ENCODE measurements at places on chromosomes 1 and 21.

GRCh38 chr1:62382658-62382955, 54.2 kb upstream of the USP1 start:
- H3K27ac ChIP-seq, result no peak overlapping the region
- no peaks in the 10 kb centered on the region for H3K4me1 ChIP-seq
- H3K27me3 ChIP-seq, result no peaks in the 10 kb centered on the region
- no peak overlapping the region for H3K4me3 ChIP-seq
- no peaks in the 10 kb centered on the region for H3K36me3 ChIP-seq

- H3K4me3 ChIP-seq, result no peak within 1 kb of the TSS
- peaks cover 37% of the 10 kb centered on the region for H3K4me1 ChIP-seq
- H3K36me3 ChIP-seq, result no peaks in the 10 kb centered on the region
- H3K27ac ChIP-seq, result peak within 1 kb of the TSS; percentile 78
- no peaks in the 10 kb centered on the region for H3K27me3 ChIP-seq
Measured at GRCh38 chr1:46174448-46175231, at the start of gene TSPAN1. TSS of gene TSPAN1 (plus strand) at chr1:46175087. CDS start at chr1:46181108, 6,021 bp downstream.

- no peaks in the 10 kb centered on the region for H3K4me1 ChIP-seq
- no peak overlapping the region for H3K4me3 ChIP-seq
- no peak for DNase-seq
- H3K27me3 ChIP-seq, result no peaks in the 10 kb centered on the region
- H3K36me3 ChIP-seq, result no peaks in the 10 kb centered on the region
Measured at GRCh38 chr1:182990413-182991144, 32.6 kb upstream of the LAMC1 start.

- H3K27me3 ChIP-seq, result no peaks in the 10 kb centered on the region
- peaks cover 53% of the 10 kb centered on the region for H3K4me1 ChIP-seq
- no peaks in the 10 kb centered on the region for H3K36me3 ChIP-seq
- H3K4me3 ChIP-seq, result peak overlapping the region; percentile 91
- DNase-seq, result peak; percentile 84
Measured at GRCh38 chr1:207868251-207868773, 42.6 kb downstream of the CD34 start.

DNA sequence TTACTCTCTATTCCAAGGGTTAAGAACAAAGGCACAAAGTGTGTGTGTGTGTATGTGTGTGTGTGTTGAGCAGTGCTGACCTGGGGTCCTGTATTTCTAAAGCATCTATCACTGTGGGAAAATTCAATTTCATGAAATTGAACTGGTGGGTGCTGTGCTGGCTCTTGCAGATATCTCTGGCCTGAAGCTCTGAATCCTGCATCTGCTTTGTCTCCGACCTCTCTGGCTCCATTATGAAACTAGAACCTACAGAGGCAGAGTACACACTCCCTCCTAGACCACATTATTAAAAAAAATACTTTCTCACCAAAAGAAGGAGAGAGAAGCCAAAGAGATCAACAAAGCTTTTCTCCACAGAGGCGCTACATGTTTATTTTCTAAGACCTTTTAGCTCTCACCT, 88.4 kb upstream of the PDE4B start:
- no peaks in the 10 kb centered on the region for H3K36me3 ChIP-seq
- no peak overlapping the region for H3K27ac ChIP-seq
- no peak for DNase-seq
- H3K4me3 ChIP-seq, result no peak overlapping the region

DNA sequence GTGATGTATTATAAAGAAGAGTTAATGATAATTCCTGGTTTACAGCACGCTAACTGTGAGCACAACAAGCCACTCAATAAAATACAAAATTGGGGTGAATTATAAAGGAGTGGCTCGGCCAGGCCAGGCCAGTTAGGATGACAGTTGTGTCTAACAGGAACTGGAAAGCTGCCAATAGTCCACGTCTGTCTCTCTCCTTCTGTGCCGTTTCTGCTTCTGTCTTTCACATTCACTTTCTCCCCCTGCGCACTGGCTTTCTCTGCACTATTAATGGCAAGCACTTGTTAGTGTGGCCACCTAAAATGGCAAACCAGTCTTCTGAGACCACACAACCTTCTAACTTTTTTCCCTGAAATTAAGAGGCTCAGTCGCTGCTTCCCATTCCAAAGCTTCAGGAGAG, 394.3 kb downstream of the NTNG1 start:
- no peaks in the 10 kb centered on the region for H3K4me1 ChIP-seq
- H3K4me3 ChIP-seq, result no peak overlapping the region
- no peaks in the 10 kb centered on the region for H3K27me3 ChIP-seq

GRCh38 chr1:200795156-200795555, 56.5 kb downstream of the CAMSAP2 start:
- no peaks in the 10 kb centered on the region for H3K27me3 ChIP-seq
- DNase-seq, result no peak

GRCh38 chr21:31447505-31447904, 103.4 kb upstream of the TIAM1 start:
- no peaks in the 10 kb centered on the region for H3K36me3 ChIP-seq
- H3K4me3 ChIP-seq, result no peak overlapping the region
- DNase-seq, result no peak
- H3K27me3 ChIP-seq, result no peaks in the 10 kb centered on the region
- no peak overlapping the region for H3K27ac ChIP-seq
- H3K4me1 ChIP-seq, result no peaks in the 10 kb centered on the region

- no peak for DNase-seq
- no peaks in the 10 kb centered on the region for H3K36me3 ChIP-seq
- H3K4me1 ChIP-seq, result peaks cover 6% of the 10 kb centered on the region
- H3K27me3 ChIP-seq, result no peaks in the 10 kb centered on the region
Measured at GRCh38 chr1:231213831-231214573, 27.0 kb upstream of the GNPAT start.

GRCh38 chr1:190147616-190148015, 330.0 kb downstream of the BRINP3 start:
- H3K36me3 ChIP-seq, result no peaks in the 10 kb centered on the region
- no peak overlapping the region for H3K4me3 ChIP-seq
- H3K27me3 ChIP-seq, result no peaks in the 10 kb centered on the region
- H3K4me1 ChIP-seq, result no peaks in the 10 kb centered on the region

DNA sequence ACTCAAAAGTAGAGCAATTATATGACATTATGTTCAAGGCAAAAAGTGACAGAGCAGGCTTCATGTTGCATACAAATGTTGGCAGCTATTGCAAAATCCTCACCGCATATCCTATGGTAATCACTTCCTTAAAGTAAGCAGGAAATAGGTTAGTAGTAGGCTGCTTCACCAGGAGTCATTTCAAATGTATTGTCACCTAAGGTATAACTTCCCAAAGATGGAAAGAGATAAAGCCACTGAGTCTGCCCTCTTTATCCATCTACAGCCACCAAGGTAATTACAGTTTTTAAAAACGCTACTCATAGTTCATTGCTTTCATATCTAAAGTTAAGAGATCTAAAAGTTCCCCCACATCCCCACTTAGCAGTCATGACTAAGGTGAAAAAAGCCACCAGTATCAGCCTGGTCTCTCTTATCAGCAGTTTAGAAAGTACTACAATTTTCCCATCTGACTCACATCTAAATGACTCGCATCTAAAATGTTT, 31.6 kb upstream of the UBE2U start:
- H3K27me3 ChIP-seq, result no peaks in the 10 kb centered on the region
- H3K36me3 ChIP-seq, result no peaks in the 10 kb centered on the region
- H3K4me1 ChIP-seq, result peaks cover 8% of the 10 kb centered on the region
- H3K4me3 ChIP-seq, result no peak overlapping the region
- peak overlapping the region; percentile 21 for H3K27ac ChIP-seq

- no peak overlapping the region for H3K27ac ChIP-seq
- H3K27me3 ChIP-seq, result no peaks in the 10 kb centered on the region
- no peak overlapping the region for H3K4me3 ChIP-seq
- no peaks in the 10 kb centered on the region for H3K36me3 ChIP-seq
- H3K4me1 ChIP-seq, result no peaks in the 10 kb centered on the region
Measured at GRCh38 chr1:110249256-110249655, 39.1 kb downstream of the KCNC4 start.

DNA sequence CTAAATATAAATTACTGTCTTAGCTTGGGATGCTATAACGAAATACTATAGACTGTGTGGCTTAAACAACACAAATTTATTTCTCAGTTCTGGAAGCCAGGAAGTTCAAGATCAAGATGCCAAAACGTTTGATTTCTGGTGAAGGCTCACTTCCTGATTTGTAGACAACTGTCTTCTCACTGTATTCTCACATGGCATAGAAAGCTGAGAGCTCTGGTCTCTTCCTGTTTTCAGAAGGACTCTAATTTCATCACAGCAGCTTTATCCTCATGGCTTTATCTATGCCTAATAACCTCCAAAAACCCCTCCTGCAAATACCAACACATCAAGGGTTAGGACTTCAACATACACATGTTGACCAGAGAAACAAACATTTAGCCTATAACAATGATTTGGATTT, 1795.5 kb downstream of the MRPL39 start:
- no peak overlapping the region for H3K4me3 ChIP-seq
- H3K36me3 ChIP-seq, result no peaks in the 10 kb centered on the region
- no peaks in the 10 kb centered on the region for H3K4me1 ChIP-seq

GRCh38 chr1:183097438-183098051, 74.3 kb downstream of the LAMC1 start:
- H3K27me3 ChIP-seq, result no peaks in the 10 kb centered on the region
- H3K36me3 ChIP-seq, result no peaks in the 10 kb centered on the region
- H3K27ac ChIP-seq, result peak overlapping the region; percentile 3
- peaks cover 80% of the 10 kb centered on the region for H3K4me1 ChIP-seq

- no peaks in the 10 kb centered on the region for H3K36me3 ChIP-seq
- no peaks in the 10 kb centered on the region for H3K4me1 ChIP-seq
- H3K4me3 ChIP-seq, result no peak overlapping the region
Measured at GRCh38 chr1:205298191-205298994, 23.2 kb downstream of the NUAK2 start.

DNA sequence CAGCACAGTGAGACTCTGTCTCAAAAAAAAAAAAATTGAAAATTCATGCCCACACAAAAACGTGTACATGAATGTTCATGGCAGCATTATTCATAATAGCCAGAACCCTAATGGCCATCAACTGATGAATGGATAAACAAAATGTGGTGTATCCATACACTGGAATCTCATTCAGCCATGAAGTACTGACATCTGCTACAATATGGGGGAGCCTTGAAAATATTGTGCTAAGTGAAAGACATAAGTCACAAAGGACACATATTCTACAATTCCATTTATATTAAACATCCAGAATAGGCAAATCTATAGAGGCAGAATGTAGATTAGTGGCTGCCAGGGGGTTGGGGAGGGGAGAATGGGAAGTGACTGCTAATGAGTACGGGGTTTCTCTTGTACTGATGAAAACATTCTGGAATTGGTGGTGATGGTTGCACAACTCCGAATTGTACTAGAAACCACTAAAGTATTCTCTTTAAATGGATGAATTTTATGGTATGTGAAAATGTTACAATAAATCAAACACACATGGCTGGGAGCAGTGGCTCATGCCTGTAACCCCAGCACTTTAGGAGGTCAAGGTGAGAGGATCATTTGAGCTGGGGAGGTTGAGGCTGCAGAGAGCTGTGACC, 33.0 kb upstream of the KCNN3 start:
- H3K27ac ChIP-seq, result no peak overlapping the region
- no peak for DNase-seq
- H3K36me3 ChIP-seq, result no peaks in the 10 kb centered on the region
- no peak overlapping the region for H3K4me3 ChIP-seq
- H3K4me1 ChIP-seq, result no peaks in the 10 kb centered on the region

- H3K4me1 ChIP-seq, result no peaks in the 10 kb centered on the region
- no peak overlapping the region for H3K27ac ChIP-seq
- no peak for DNase-seq
- peak overlapping the region; percentile 20 for H3K4me3 ChIP-seq
- no peaks in the 10 kb centered on the region for H3K36me3 ChIP-seq
- no peaks in the 10 kb centered on the region for H3K27me3 ChIP-seq
Measured at GRCh38 chr1:196661345-196661744, 9.5 kb downstream of the CFH start.

GRCh38 chr1:228899421-228899956, 164.2 kb downstream of the RHOU start:
- peaks cover 33% of the 10 kb centered on the region for H3K4me1 ChIP-seq
- H3K4me3 ChIP-seq, result no peak overlapping the region
- DNase-seq, result no peak
- no peaks in the 10 kb centered on the region for H3K36me3 ChIP-seq
- no peak overlapping the region for H3K27ac ChIP-seq

- no peaks in the 10 kb centered on the region for H3K27me3 ChIP-seq
- H3K4me1 ChIP-seq, result no peaks in the 10 kb centered on the region
- no peak for DNase-seq
Measured at GRCh38 chr1:8980656-8981055, 35.0 kb downstream of the CA6 start.

GRCh38 chr1:207659545-207660153, 14.7 kb downstream of the CR1L start:
- H3K4me3 ChIP-seq, result no peak overlapping the region
- no peaks in the 10 kb centered on the region for H3K36me3 ChIP-seq
- no peaks in the 10 kb centered on the region for H3K4me1 ChIP-seq

- H3K4me3 ChIP-seq, result no peak overlapping the region
- no peak overlapping the region for H3K27ac ChIP-seq
- H3K36me3 ChIP-seq, result no peaks in the 10 kb centered on the region
Measured at GRCh38 chr21:42398436-42399028, 2.7 kb upstream of the TMPRSS3 start.

GRCh38 chr1:205477759-205478247, 22.0 kb upstream of the BLACAT1 start:
- DNase-seq, result no peak
- no peak overlapping the region for H3K27ac ChIP-seq
- no peaks in the 10 kb centered on the region for H3K4me1 ChIP-seq
- H3K27me3 ChIP-seq, result peaks cover 71% of the 10 kb centered on the region
- no peaks in the 10 kb centered on the region for H3K36me3 ChIP-seq

DNA sequence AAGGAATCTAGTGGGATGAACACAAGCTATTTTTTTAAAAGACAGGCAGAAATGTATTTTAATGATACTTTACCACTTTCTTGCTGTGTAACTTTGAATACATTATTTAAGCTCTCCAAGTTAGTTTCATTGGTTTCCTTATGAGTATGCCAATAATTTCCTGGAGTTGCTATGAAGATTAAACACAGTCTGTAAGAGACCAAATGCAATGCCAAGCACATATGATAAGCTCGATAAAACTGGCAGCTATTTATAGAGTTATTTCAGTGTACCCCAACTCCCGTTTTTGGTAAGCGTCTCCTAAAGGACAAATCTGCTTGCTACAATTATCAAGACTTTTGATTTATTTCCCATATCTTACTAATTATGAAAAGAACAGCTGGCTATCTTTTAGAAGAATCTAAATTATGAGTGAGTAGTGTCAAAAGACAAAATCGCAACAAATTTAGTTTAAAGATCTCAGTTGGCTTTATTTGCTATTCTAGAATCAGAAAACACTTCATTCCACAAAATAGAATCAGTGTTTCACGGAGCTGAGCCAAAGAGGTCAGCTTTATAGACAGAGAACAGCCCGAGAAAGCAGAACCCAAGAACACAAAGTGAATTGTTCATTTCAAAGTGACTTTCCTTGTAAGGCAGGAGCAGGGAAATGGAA, 7.2 kb upstream of the MAP10 start:
- DNase-seq, result no peak
- H3K27ac ChIP-seq, result no peak overlapping the region
- H3K4me1 ChIP-seq, result no peaks in the 10 kb centered on the region
- H3K4me3 ChIP-seq, result no peak overlapping the region
- H3K36me3 ChIP-seq, result no peaks in the 10 kb centered on the region

GRCh38 chr1:78038071-78038470, 7.7 kb upstream of the GIPC2 start:
- H3K27ac ChIP-seq, result no peak overlapping the region
- H3K36me3 ChIP-seq, result no peaks in the 10 kb centered on the region
- no peaks in the 10 kb centered on the region for H3K4me1 ChIP-seq
- no peak for DNase-seq
